SK-N-MC (cell line): ENCODE measurements at places on chromosomes 1 and 21.

GRCh38 chr1:156122519-156123355, 8.2 kb downstream of the LMNA start:
- no peak for DNase-seq

- no peak for DNase-seq
Observed at GRCh38 chr1:71312545-71312944, 231.7 kb upstream of the ZRANB2 start.

- no peak for DNase-seq
Observed at GRCh38 chr1:6412896-6413295, 6.8 kb downstream of the HES2 start.

GRCh38 chr21:44548922-44549321, 2.4 kb downstream of the KRTAP10-2 start:
- DNase-seq = no peak

GRCh38 chr1:40391688-40392145, 18.2 kb downstream of the SMAP2 start:
- DNase-seq = no peak
